ENCODE measurements at places on chromosomes 5 and 9.

DNA sequence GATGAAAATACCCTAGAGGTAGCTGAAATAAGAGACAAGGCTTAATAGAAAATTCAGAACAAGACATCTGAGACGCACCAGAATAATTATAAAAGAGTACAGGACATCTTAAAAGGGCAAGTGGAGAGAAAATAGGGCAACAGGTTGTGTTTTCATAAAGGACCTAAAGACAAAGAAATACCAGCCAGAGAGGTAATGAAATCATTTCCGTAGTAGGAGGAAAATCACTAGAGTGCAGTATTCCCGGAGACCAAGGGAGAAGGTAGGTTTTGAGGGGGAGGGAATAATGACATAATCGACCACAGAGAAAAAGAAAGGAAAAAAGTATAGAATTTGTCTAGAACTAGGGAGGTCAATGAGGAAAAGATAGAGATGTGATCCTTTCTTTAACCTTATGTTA lies 26.2 kb upstream of the CTNNAL1 start:
- no peak for DNase-seq

DNA sequence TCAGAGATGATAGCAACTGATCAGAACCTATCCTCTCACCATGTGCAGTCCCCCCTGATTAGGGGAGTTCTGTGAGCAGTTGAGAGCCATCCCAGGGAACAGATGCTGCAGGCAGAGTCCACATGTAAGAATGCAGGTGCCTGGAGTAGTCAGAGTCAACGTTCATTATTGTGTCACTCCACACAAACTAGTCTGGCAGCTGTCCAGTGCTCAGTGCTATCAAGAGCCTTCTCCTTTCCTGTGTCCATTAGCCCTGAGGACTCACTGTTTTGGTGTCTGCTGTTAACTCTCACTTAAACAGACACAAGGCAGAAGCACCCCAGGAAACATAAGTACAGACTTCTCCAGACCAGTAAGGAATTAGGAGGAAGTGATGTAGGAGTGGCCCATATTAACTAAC lies 2.5 kb downstream of the SH3TC2 start:
- no peak for DNase-seq

- DNase-seq, result no peak
Observed at GRCh38 chr9:69097923-69098593, 62.5 kb downstream of the FXN start.

DNA sequence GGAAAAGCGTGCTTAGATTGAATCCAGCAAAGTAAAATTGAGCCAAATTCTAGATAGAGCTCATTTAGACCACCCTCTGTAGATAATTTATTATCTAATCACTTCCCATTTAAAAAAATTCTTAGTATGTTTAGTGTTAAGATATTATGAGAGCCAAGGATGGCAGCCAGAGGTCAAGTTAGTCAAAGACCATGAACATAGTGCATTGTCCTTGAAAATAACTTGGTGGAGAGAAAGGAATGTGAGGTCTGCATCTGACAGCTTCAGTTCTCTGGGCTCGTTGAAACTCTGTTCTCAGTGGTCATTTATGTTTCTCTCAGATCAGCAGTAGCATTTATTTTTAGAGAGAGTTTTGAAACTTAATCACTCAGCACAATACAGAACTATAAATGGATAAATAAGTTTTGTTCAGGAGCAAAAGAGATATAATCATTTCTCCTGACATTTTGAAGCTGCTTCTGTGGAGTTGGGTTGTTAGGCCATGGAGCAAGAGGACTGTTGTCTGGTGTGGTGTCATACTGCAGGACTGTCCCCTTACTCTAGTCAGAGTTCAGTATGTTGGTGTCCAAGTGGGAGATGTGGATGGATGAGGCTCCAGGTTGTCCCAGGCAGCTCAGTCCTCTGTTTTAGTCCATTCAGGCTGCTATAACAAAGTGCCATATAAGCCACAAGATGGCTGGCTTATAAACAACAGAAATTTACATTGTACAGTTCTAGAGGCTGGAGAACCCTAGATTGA lies 337.7 kb downstream of the FBXL7 start:
- no peak for DNase-seq

DNA sequence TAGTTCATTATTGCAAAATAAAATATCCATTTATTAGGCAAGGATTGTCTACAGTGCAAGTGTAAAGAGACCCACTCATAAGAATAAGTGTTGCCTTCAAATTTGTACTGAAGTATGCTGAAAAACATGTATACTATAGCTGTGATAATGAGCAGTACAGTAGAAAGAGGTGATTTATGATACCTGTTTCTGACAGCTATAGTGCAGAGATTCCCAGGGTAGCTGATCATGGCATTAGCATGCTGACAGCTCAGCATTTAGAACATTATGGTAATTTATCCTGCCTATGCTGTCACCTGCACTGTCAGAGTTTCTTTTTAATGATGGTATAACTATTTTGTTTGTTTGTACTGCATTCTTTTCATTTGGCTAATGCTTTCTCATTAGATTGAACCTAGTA lies 177.6 kb upstream of the TLX3 start:
- no peak for DNase-seq

Data from NAMALWA (cell line).